Stimulated activated CD4-positive, alpha-beta T cell treated with anti-CD3 and anti-CD28 coated beads, Interleukin-1b, Interleukin-23, amount 100 ng/mL, for 24 hours (primary cell): ENCODE measurements at places on chromosomes 3 and 15.
A peak's percentile ranks its signal among the peaks of the same experiment; 100 is the strongest.

GRCh38 chr3:148202386-148202785 lies 495.3 kb upstream of the AGTR1 start:
- no peak for DNase-seq

GRCh38 chr3:158539414-158540014 lies 31.5 kb upstream of the MLF1 start:
- peak; percentile 11 for DNase-seq

DNA sequence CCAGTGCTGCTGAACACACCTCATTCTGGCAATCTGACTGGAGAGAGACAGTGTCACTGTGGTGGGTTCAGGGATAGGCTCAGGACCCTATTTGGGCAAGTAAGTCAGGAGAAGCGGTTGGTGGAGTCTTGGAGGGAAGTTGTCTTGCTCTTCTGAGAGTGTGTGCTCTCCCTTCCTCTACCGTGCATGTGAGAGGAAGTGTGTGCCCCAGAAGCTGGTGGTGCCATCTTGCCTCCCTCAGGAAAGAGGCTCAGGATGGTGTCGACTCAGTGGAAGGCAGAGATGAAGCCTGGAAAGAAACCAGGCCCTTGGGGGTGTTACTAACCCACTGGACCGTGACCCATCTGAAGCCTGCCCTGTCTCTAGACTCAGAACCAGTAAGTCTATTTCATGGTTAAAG lies 6.8 kb upstream of the RARRES1 start:
- no peak for DNase-seq

DNA sequence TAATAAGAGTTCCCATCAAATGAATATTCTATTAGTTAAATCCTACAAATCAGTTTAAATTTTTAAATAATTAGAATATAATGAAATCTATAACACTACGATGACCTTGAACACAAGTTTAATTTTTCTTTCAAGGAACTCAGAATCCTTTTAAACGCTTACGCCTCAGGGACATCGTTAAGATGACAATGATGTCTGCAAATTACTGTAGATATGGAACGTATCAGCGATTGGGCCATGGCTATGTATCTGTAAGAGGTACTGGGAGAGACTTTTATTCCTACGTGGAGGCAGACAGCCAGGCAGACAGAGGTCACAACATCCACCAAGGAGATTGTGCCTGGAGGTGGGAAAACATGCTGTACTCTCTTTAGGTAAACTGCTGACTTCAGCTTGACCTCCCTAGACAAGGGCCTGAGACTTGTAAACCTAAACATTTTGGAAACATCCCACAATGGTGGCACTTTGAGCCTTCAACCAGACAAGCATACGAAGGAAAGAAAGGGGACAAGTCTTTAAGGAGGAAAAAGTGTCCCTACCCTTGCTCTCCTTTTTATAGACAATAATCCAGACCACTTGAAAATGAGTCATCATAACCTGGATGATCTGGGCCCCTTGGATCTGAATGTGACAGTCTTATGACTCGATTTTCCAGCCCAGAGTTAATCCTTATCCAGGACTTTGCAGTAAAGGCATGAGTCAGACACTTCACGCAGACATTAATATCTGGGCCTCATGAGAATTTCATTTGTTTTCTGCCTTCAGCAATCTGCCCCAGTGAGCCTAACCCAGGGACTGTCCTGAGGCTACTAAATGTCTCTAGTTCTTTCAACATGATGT lies 6.8 kb upstream of the LDHAL6B start:
- no peak for DNase-seq

DNA sequence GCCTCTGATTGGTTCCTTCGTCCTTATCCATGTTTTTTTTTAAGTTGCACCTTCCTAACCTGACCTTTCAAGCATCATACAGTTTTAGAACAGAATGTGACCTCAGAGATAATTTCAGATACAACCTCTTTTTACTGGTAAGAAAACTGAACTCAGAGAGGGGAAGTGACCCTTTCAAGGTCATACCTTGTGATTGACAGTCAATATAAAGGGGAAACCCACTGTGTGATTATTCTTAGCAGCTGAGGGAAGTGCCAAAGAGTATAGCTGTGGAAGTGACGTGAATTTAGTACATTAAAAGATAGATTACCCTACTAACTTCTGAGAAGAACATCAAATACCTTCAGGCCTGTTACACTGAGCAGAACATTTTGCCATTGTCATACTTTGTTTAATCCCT lies 319.4 kb downstream of the NEK10 start:
- DNase-seq, result no peak

GRCh38 chr15:58185439-58185838 lies 47.3 kb downstream of the AQP9 start:
- no peak for DNase-seq

- no peak for DNase-seq
These were observed 258.4 kb upstream of the ZNF717 start for GRCh38 chr3:76043746-76044145.

DNA sequence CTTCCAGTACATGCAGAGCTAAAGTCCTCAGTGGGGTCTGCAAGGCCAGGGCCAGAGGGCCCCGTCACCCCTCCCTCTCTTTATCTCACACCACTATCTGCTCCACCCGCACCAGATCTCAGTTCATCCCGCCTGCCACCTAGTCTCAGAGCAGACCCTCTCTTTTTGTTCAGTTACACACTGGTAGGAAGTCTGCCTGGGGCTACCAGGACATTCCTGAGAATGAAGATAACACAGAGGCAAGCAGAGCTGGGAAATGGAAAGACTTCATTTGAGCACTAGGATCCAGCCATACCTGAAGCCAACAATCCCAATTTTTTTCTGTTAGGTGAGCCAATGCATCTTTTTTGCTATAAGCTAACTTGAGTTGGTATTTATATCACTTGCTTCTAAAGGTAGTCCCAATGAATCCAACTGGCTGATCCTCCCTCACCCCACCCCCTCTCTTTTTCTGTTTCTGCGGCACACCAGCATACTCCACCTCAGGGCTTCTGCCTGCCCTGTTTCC lies 24.5 kb downstream of the ATP2B2 start:
- no peak for DNase-seq

GRCh38 chr3:136752422-136753325 lies 496 bp upstream of the STAG1 start:
- DNase-seq, result peak; percentile 98

DNA sequence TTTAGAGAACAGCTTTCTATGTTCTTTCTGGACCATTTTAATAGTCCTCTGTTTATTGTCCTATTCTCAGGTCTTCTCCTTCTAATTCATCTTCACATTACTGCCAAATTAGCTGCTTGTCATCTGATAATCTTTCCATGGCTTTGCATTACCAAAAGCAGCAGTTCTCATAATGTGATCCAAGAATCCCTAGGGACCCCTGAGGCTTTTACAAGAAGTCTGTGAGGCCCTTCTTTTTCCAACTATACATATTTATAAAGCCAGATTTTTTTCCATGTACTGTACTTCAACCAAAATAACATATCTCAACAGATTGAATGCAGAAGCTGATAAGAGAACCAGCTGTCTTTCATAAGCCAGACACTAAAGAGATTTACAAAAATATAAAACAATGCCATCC lies 162.5 kb upstream of the BFSP2 start:
- DNase-seq, result no peak

- no peak for DNase-seq
These were observed 424.1 kb upstream of the KCNMB2 start for GRCh38 chr3:178112134-178112533.

- DNase-seq, result no peak
These were observed 82.8 kb downstream of the MAGI1 start for GRCh38 chr3:65955792-65956477.

DNA sequence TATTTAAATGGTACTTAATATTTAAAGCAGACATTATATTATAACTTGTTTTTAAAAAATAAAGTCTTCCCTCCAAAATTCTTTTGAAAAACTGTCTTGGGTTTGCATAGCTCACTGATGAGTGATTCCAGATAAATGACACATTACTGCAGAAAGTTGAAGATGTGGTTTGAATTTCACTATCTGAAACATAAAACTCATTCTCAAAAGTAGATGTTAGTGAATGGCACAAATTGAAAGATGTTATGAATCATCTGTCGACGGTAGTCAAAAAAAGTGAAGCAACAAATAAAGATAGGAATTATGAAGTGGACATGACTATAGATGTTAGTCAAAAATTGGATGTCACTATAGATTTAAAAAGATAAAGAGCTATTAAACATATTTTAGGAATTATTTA lies 280.5 kb downstream of the GAP43 start:
- no peak for DNase-seq
